ENCODE measurements at places on chromosomes 11 and 22.

- no peak for DNase-seq
These were observed 21.2 kb upstream of the CD5 start for GRCh38 chr11:61080986-61081590.

DNA sequence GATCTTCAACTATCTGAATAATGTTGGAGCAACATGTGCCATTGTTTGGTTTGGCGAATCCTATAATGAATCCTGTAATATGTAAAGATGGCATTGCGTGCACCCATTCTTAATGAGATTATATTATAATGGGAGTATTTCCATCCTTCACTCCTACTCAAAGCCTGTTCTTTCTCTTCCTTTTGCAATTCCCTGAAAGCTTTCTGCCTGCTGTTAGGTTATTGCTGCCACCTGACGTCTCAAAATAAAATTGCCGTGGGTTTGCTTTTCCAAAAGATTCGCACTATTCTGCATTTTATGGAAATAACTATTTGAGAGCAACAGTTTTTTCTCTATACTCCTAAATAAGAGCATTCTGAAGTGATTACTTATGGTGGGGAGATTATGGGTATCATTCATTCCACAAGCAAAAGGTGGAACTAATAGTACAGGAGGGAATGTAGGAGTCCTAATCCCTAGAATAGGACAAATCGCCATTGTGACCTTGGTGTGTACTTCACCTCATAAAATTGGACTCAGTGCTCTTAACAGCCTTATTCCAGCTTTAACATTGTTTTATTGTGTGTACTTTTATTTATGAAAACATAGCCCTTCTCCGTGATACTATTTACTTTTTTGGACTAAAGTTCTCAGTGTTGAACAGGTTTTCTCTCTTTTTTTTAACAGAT lies 69.6 kb upstream of the ALKBH3 start:
- DNase-seq, result peak; percentile 8

DNA sequence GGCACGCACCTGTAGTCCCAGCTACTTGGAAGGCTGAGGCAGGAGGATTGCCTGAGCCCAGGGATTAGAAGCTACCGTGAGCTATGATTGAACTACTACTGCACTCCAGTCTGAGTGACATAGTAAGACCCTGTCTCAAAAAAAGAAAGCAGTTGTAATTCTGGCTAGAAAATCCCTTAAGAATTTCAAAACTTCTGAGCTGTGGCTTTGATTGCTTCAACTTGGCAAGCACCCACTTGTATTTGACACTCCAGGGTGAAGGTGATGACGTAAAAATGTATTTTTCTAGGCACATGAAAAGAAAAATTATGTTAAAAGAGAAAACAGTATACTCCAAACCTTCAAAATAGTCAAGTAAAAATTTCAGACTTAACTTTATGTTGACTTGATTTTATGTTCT lies 23.6 kb upstream of the ALKBH3 start:
- DNase-seq, result no peak

DNA sequence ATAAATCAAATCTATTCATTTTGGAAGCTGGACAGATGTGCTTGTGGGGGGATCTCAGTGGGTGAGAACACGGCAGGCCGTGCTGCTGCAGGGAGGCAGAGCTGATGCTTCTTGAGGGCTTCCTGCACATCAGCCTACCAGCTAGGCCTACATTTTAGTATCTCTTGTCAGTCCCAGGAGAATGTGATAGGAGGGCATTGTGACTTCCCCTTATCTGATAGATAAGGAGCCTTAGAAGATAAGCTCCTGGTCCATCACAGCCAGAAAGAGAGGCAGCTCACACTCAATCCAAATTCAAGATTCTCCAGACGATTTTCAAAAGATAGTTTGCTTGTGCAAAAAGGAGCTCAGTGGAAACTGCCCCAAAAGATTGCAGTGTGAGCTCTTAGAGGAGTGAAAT lies 89.0 kb downstream of the SHANK2 start:
- no peak for DNase-seq

GRCh38 chr11:119599864-119600541 lies 129.0 kb downstream of the NECTIN1 start:
- DNase-seq, result no peak

Measured in fibroblast of skin of back (primary cell).